Smooth muscle cell of the coronary artery (primary cell): ENCODE measurements at places on chromosomes 2 and 18. TPM values are rescaled to one million over a fixed set of nuclear protein-coding genes. Genes with fewer than 3 reads are reported as not detected.

KIF3C gene
- 9.6 and 12.3 TPM in 2 replicates for total RNA-seq

FSHR gene
- total RNA-seq: not detected in 2 replicates

MAPK4 gene
- total RNA-seq: not detected in 2 replicates

RBBP8 gene
- 6.2 and 10.8 TPM in 2 replicates for total RNA-seq

NXPH2 gene
- not detected in 2 replicates for total RNA-seq

TAF4B gene
- total RNA-seq: 1.2 and 1.7 TPM in 2 replicates

ELOA2 gene
- total RNA-seq: not detected in 2 replicates

IWS1 gene
- 41.2 and 48.3 TPM in 2 replicates for total RNA-seq

IL1RL1 gene
- total RNA-seq: 0.23 and 2.0 TPM in 2 replicates

ADCY3 gene
- total RNA-seq: 22.4 and 137 TPM in 2 replicates

CDCA7 gene
- total RNA-seq: 0.23 and 0.98 TPM in 2 replicates

PRKAG3 gene
- total RNA-seq: 4.1 TPM in 1 of 2 replicates, not detected in the other

ACVR1C gene
- 0.08 and 0.59 TPM in 2 replicates for total RNA-seq

RTP5 gene
- total RNA-seq: not detected in 2 replicates

CRYGD gene
- not detected in 2 replicates for total RNA-seq

CHRND gene
- not detected in 2 replicates for total RNA-seq

UGT1A4 gene
- not detected in 2 replicates for total RNA-seq

BOLL gene
- not detected in 2 replicates for total RNA-seq

CFAP221 gene
- total RNA-seq: 0.08 TPM in 1 of 2 replicates, not detected in the other

LBX2 gene
- 0.30 and 0.94 TPM in 2 replicates for total RNA-seq

GKN1 gene
- total RNA-seq: not detected in 2 replicates

CIB4 gene
- not detected in 2 replicates for total RNA-seq

LIMS1 gene
- 57.4 and 92.6 TPM in 2 replicates for total RNA-seq

HOXD3 gene
- total RNA-seq: 0.23 TPM in 1 of 2 replicates, not detected in the other

SPHKAP gene
- total RNA-seq: not detected in 2 replicates

MC5R gene
- not detected in 2 replicates for total RNA-seq

SKOR2 gene
- not detected in 2 replicates for total RNA-seq

LONRF2 gene
- total RNA-seq: 0.23 TPM in 1 of 2 replicates, not detected in the other

STAT4 gene
- total RNA-seq: 4.1 and 4.4 TPM in 2 replicates

DNER gene
- 0.60 and 0.82 TPM in 2 replicates for total RNA-seq
